Activated CD4-positive, alpha-beta memory T cell treated with anti-CD3 and anti-CD28 coated beads, Interleukin-2, amount 10 ng/mL, durations not matched to agents 7 days and 5 days (primary cell): ENCODE measurements at places on chromosomes 12 and 14.

- no peak for DNase-seq
Observed at GRCh38 chr14:89349171-89350008, 67.6 kb downstream of the FOXN3 start.

- DNase-seq, result no peak
Observed at GRCh38 chr14:71169861-71170260, 262.6 kb downstream of the PCNX1 start.

DNA sequence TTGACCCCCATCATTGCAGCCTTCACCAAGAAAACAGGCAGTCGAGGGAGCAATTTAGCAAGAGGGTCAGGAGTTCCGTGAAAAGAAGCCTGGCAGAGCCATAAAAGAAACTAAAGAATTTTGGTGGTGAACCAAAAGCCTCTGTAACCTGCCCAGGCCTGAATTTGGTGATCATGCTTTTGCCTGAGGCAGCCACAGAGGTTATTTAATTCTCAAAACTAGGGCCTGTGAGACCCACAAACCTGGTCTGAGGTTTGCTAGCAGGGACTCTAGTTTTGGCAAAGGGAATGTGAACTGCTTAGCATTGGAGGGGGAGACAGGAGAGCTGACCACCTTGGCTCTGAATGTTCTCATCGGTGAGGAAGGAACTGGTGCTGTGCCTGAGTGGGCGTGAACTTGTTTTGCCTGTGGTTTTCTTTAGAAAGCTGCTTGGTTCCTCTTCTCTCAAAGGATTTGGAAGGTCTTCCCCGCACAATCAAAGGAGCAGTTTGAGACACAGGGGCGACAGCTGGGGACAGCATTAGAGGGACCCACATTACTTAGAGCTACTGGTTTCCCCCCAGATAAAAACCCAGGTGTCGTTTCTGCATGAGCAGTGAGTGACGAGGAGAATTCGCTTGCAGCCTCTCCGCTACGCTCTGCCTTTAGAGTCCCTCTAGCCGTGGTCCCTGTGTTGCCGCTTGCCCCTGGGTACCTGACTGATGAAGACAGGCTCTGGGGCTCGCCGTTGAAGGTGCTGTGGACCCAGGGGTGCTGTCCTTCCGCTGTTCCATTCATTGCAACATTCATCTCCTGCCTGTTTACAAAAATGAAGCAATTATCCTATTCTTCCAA lies 12.6 kb upstream of the WNT5B start:
- DNase-seq, result no peak

GRCh38 chr14:80705241-80705980 lies 236.1 kb downstream of the CEP128 start:
- DNase-seq, result no peak

DNA sequence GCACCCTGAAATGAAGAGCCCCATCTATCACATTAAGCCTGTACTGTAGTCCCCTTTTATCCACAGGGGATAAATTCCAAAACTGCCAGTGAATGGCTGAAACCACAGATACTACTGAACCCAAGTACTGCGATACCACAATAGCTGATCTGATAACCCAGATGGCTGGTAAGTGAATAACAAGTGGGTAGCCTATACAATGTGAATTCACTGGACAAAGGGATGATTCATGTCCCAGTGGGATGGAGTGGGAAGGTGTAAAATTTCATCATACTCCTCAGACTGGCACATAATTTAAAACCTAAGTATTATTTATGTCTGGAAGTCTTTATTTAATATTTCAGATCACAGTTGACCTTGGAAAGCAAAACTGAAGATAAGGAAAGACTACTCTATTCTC lies 201.3 kb downstream of the GPHN start:
- DNase-seq, result no peak

DNA sequence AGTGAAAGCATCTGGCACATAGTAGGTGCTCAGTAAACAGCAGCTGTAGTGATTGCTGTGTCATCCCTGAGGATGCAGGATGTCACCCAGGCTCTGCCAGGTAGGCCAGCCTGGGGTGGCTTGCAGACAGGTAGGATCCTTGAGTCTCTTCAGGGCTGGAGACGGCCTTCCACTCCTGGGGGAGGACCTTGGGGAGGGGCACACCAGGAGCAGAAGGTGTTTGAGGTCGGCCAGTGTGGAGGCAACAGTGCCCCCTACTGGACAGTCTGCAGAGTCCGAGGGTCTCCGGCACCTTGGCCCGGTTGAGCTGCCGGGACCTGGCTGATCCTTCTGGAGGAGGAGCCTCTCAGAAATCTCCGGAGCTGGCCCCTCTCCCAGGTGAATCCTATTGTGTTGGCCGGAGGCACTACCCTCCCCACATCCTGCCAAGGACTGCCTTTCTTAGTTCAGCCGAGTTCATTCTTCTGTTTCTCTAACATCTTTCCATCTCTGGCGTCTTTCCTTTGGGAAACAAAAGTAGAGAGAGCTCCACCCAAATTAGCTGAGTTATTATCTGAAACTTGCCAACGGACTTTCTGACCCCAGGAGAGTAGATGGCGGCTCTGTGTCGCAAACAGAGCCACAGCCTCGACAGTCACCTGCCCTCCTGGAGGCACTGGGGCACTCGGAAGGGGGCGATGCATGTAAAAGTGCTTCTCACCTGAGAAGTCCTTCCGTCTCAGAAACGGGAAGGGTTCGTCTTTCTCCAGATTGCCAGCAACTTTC lies 41.8 kb upstream of the CLMN start:
- DNase-seq, result peak; percentile 33

DNA sequence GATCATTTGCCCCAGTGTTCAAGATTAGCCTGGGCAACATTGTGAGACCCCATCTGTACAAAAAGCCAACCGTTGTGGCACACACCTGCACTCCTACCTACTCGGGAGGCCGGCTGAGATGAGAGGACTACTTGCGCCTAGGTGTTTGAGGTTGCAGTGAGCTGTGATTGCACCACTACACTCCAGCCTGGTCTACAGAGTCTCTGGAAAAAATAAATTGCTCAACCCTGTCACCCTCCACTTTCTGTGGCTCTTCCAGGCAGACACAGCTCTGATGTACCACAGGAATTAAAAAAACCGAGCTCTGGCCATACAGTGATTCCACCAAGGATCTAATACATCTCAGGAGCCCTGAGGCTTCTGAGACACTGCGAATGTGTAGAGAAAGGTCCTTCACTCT lies 14.4 kb downstream of the TIMELESS start:
- DNase-seq, result no peak

DNA sequence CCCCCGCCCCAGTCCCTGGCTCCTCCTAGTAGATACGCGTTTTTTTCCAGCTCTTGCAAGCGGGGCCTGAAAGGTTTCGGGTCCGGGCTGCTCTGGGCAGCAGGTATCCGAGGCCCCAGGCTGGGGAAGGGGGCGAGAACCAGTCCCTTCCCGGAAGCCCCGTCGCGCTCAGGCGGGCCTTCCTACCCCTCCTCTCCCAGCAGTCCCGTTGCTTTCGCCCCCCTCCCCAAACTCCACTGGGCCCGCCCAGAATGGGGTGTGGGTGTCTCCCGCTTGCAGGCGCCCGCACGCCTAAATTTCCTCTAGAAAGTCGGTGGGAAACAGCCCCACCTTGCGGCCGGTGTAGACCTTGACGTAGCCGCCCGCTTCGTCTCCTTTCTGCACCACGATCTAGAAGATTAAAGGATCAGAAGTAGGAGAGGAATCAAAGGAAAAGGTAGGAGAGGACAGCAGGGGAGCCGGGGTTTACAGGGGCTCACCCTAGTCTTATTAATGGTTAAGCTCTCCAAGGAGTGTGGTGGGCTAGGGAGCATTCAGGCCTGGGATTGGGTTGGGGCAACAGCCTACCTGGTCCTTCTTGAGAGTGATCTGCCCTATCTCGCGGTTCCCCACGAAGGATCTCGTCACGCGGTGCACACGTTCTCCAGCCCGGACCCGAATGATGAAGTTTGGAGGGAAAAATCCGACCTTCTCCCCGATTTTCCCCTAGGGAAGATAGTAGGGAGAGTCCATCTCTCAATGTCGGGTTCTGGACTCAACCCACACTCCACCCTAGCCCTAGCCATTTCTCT lies 7.3 kb downstream of the STAC3 start:
- peak; percentile 86 for DNase-seq

GRCh38 chr12:86852451-86852850 lies 596.3 kb upstream of the MGAT4C start:
- DNase-seq, result no peak

DNA sequence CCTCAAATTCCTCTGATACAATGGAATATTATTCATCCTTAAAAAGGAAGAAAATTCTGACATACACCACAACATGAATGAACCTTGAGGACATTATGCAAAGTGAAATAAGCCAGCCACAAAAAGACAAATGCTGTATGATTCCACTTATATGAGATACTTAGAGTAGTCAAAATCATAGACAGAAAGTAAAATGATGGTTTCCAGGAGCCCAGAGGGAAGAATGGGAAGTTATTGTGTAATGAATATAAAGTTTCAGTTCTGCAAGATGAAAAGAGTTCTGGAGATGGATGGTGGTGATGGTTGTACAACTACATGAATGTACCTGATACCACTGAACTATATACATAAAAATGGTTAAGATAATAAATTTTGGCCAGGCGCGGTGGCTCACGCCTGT lies 18.3 kb downstream of the VWF start:
- no peak for DNase-seq

GRCh38 chr12:77736219-77736965 lies 94.3 kb upstream of the NAV3 start:
- no peak for DNase-seq
